Upper lobe of right lung (tissue), 1 donor: ENCODE measurements at places on chromosomes 5 and 9. TPM values are rescaled to one million over a fixed set of nuclear protein-coding genes. Genes with fewer than 3 reads are reported as not detected.
A peak's percentile ranks its signal among the peaks of the same experiment; 100 is the strongest.

Gene MAT2B
- 61.7 TPM for total RNA-seq

Gene IL13
- not detected for total RNA-seq

Gene PKD2L2
- total RNA-seq: not detected

Gene APBA1
- total RNA-seq: 6.2 TPM

Gene ANKRD18A
- total RNA-seq: 1.0 TPM

- no peak for DNase-seq
These were observed 1.6 kb downstream of the ITK start for GRCh38 chr5:157182143-157182757.

DNA sequence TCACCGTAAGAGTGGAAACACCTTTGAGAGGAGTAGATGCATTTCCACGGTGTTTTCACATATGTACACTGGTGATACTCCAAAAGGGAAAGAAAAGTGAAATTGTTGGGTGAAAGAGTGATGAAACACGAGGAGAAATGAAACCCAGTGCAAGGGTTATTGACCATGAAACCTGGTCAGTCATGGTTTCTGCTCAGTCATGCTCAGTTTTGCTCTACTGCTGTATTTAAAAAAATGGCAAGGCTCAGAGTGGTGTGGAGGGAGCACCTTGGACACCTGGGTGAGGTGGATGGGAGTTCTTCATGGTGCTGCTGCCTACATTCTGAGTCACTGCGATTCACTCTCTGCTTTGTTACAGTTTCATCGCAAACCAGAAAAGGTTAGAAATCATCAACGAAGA, 32.3 kb downstream of the NTRK2 start:
- no peak for DNase-seq

- DNase-seq: no peak
These were observed 76.5 kb downstream of the ARHGEF28 start for GRCh38 chr5:73702534-73702933.

DNA sequence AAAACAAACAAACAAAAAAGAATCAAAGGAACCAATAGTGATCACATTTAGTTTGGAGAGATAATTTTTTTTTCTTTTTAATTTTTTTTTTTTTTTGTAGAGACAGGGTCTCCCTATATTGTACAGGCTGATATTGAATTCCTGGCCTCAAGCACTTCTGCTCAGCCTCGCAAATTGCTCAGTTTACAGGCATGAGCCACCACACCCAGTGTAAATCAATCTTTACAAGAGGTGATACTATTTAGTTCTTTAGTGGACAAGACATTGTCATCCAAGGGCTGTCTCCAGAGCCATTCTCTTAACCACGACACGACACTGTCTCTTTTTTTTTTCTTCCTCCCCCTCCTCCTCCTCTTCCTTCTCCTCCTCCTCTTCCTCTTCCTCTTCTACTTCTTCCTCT, 29.6 kb downstream of the ERAP2 start:
- DNase-seq: no peak

- no peak for DNase-seq
These were observed 512.5 kb upstream of the CDH18 start for GRCh38 chr5:20500546-20500945.

DNA sequence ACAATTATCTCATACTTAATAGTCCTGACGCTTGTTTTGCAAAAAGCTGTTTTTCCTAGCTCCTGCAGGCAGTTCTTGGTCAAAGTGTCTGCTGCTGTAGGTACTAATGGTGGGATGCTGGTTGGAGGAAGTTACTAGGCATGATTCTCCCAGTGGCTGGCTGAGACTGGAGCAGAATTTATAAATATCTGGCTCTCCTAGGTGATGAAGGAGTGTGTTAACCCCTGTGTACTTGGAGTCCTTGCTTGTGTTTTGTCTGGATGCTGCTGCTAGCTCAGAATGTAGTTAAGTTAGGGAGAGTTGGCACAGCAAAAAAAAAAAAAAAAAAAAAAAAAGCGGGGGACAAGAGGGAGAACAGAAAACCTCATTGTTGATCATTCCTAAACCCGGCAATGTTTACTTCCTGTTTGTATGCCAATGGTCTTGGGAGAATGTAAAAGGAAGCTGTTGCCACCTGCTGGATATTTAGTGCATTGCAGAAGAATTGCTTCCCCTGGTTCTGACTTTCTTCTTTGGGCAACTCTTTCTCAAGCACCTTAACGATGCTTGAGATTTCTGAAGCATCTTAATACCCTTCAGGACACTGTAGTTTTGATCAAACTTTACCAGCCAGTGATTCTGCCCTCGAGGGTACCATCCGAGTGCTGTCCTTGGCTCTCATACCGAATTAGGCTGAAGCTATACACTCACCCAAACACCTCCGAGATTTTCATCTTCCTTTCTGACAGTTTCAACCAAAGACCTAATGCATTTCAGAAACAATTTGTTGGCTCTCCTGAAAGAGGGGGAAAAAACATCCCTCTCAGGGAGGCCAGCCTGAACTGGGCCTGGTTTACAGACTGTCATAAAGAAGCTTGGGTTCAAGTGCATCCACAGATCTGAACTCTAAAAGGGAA, 71.7 kb upstream of the WWC1 start:
- no peak for DNase-seq

GRCh38 chr9:21031091-21031807, at the start of gene HACD4:
TSS of gene HACD4 (minus strand) at chr9:21031640. CDS start at chr9:21031590, 50 bp downstream.
- peak; percentile 82 for DNase-seq

DNA sequence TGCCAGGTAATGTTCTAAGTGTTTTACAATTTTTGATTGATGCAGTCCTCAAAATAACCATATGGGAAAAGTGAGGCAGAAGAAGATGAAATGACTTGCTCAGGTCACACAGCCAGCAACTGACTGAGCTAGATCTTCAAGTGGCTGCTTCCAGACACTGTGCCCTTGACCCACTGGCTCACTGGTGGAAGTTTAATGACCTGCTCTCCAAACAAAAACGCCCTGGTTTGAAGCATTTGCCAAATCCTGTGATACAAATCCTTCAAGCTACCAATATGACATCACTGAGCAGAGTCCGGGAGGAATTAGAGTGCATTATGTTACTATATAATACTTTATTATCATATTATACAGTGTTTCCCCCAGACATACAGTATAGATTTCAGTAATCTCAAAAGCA, 459.4 kb downstream of the GADD45G start:
- DNase-seq: no peak

- no peak for DNase-seq
These were observed 135.0 kb upstream of the LHFPL2 start for GRCh38 chr5:78783434-78784130.

DNA sequence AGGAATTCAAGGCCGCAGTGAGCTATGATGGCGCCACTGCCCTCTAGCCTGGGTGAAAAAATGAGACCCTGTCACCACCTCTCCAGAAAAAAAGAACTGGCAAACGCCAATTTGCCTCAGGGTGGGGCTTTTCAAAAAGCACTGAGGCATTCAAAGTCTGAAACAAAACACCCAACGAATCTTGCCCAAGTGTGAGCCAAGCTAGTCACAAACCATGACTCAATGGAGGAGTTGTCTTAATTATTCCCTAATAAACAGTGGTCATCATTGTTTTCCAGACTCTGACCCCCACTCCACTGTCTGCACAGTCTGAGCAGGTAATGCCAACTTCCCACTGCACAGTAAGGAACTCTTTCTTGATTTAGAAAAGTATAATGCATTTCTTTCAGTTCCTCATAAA, 16.8 kb downstream of the FRMD3 start:
- no peak for DNase-seq

DNA sequence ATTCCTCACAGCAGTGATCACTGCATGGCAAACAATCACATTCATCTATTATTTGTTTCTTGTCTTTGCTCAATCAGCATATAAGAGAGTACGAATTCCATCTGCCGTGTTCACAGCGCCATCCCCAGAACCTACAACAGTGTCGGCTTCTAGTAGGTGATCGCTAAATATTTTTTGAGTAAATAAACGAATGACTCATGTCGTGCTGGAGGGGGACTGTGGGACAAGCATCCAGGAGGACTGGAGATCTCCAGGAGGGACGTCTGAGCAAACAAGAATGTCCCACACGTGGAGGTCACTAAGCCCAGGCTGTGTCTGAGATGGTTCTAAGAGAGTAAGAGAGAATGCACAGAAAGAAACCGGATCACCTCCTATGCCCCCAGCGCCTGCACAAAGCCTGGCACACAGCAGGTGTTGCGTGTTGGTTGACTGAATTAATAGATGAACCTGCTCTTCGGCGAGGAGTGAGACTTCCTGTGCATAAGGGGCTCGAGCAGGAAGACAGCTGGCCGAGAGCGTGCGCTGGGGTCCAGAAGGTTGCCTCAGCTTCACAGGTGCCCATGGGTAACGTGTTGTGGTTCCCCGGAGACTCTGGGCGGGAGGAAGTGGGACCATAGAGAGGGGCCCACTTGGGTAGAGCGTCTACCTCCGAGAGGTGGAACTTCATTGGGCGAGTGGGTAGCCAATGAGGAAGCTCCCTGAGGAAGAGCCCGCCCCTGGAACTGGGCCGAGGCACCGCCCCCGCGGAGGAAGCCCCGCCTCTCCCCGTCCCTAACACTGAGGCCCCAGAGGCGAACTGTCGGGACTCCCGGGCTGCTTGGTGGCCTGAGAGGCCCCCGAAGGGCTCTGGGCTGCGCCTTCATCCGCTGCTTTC, 193.0 kb downstream of the MELK start:
- peak; percentile 85 for DNase-seq

DNA sequence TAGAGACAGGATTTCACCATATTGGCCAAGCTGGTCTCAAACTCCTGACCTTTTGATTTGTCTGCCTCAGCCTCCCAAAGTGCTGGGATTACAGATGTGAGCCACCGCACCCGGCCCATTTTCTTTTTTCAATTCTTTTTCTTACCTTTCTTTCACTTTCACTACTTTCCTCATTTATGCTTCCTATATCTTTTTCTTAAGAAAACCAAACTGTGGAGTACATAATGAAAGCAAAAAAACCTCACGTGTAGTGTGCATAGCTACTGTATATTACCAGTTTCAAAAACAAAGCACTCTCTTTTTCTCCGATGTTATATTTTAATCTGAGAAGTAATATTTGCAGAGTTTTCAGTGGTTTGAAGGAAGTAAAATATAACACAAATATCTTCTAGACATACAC, 8.0 kb upstream of the CAST start:
- no peak for DNase-seq

GRCh38 chr5:151159649-151160373, 2.2 kb upstream of the ANXA6 start:
- no peak for DNase-seq

DNA sequence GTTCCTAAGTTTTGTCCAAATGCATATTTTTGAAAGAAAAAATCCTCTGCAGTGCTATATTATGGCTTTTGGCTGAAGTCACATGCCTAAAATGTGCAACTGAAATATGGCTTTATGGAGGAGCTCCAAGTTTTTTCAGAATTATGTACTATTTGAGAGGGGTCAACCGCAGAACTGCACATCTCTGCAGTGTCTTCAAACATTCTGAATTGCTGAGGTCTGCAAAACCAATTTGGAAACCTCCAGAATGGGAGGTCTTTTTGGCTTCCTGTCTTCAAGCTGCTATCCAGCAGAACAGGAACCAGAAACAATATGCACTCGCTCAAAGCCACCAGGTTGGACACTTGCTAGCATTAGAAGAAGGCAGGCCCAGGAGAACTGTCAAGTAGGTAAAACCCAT, 376.0 kb upstream of the PAPPA start:
- DNase-seq: no peak

DNA sequence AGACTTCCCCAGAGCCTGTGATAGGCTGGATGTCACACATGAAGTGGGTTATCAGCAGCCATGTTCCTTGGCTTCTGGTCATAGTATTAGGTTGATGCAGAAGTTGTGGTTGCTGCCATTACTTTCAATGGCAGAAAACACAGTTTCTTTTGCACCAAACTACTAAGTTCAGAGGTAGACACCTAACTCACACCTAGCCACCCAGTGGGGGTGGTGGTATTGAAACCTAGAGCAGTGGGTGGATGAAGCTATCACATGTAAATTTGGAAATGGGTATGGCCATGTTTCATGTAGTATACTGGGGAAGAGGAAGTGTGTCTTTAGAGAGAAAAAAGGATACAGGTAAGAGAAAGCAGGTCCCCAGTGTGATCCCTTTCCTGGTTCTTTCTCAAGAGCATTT, 347.9 kb upstream of the SEMA6A start:
- DNase-seq: no peak

GRCh38 chr5:77798456-77798855, 22.3 kb upstream of the TBCA start:
- no peak for DNase-seq

- DNase-seq: no peak
These were observed 2.8 kb downstream of the ST6GALNAC6 start for GRCh38 chr9:127896395-127897192.

GRCh38 chr9:136352682-136353081, 10.9 kb downstream of the DNLZ start:
- peak; percentile 81 for DNase-seq

DNA sequence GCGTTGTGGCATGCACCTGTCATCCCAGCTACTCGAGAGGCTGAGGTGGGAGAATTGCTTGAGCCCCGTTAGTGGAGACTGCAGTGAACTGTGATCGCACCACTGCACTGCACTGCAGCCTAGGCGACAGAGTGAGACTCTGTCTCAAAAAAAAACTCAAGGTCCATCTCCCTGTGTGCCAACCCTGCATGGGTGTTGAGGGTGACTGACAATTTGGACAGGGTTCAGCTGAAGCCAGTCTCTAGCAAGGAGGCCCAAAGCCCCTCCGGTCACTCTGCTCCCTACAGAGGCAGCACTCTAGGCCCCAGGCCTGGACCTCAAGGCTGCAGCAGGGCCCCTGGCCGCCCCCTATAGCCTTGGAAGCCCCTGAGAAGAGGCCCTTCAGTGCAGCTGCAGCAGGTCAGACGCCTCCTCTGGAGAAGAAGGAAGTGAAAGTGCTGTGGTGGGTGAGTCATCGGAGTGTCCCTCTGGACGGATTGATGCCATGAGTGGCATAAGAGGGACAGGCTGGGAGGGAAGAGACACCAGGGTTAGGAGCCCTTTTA, 39.2 kb upstream of the NEK6 start:
- DNase-seq: peak; percentile 76

- no peak for DNase-seq
These were observed 1.5 kb downstream of the STXBP1 start for GRCh38 chr9:127613583-127613954.

DNA sequence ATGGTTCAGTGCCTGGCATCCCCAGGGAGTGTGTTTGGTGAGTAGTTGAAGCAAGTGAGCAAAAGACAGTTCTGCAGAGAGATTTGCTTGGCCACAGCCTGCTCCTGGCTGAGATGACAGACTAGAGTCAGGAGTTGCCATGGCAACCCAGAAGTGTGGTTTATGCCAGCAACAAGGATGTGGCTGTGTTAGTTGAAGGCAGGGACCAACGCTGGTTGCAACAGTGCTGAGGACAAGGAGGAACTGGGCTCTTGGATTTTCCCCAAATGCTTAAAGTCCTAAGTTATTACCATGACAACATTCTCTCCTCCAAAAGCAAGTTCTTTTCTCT, 2.7 kb downstream of the NXNL2 start:
- no peak for DNase-seq

GRCh38 chr9:38082446-38083287, 13.6 kb upstream of the SHB start:
- DNase-seq: no peak

GRCh38 chr5:168198359-168198758, 93.1 kb upstream of the WWC1 start:
- no peak for DNase-seq

DNA sequence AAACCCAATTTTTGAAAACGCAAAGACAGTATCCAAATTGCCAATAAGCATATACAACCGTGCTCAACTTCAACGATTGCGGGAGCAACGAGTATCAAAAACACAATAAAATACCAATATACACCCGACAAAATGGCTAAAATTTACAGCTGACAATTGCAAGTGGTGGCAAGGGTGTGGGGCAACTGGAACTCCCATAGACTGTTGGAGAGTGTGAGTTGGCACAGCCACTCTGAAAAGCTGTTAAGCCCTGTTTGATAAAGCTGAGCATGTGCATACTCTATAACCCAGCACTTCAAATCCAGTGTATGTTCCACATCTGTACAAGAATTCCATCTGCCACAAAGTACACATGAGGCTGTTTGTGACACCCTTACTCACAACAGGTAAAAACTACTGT, 20.3 kb upstream of the NKD2 start:
- DNase-seq: no peak
